HFF-Myc (cell line): ENCODE measurements at places on chromosomes 1 and 21.
A peak's percentile ranks its signal among the peaks of the same experiment; 100 is the strongest.

GRCh38 chr1:27491748-27492700 lies 2.1 kb upstream of the WASF2 start:
- no peak for DNase-seq

GRCh38 chr1:55021942-55022546 lies 17.3 kb upstream of the PCSK9 start:
- DNase-seq, result peak; percentile 74

- DNase-seq, result no peak
Observed at GRCh38 chr1:67468066-67468718, 38.0 kb upstream of the SERBP1 start.

DNA sequence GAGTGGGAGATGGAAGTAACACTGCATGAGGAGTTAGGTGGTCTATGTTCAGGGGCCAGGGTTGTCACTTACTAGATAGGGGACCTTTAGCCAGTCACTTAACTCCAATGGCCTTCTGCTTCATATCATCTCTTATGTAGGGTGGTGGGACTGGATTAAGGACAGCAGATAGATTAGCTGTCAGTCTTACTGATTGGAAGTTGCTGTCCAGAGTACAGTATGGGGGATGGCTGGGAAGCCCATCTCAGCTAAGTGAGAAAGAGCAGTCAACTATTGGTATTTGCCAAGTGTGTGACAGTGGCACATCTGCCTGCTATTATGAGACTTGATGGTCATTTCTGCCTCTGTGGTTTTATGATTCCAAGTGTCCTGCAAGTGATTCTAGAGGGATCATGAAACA lies 130.9 kb downstream of the FGGY start:
- no peak for DNase-seq

GRCh38 chr1:98932184-98932583 lies 72.5 kb downstream of the PLPPR5 start:
- DNase-seq, result no peak

- no peak for DNase-seq
Observed at GRCh38 chr1:25651824-25652741, 35.5 kb downstream of the MAN1C1 start.

- DNase-seq, result no peak
Observed at GRCh38 chr1:202069662-202070061, 53.1 kb upstream of the GPR37L1 start.

DNA sequence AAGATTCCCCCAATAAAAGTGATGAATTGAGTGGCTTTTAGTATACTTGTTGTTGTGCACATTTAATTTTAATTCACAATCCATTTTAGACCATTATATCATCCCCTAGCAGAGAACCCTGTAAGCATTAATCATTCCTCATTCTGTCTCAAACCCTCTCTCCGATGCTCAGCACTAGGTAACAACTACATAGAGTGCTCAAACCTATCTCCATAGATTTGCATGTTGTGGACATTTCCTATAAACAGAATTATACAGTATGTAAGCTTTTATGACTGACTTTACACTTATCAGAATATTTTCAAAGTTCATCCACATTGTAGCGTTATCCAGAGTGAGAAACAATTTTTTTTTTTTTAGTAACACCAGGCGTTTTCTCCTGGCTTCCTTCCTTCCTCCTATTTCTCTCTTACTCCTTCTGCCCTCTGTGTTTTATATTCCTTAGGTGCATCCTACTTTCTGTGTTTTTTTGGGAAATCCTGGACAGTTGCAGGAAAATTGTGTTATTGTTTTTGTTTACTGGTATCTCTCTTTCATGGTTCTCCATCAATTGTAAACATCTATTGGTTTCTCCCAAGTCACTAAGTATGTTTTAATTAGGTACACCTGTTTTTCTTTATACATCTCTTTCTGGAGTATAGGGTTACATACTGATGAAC lies 1528.0 kb upstream of the TPTE start:
- DNase-seq, result no peak

- no peak for DNase-seq
Observed at GRCh38 chr1:185433667-185434066, 116.6 kb upstream of the IVNS1ABP start.

DNA sequence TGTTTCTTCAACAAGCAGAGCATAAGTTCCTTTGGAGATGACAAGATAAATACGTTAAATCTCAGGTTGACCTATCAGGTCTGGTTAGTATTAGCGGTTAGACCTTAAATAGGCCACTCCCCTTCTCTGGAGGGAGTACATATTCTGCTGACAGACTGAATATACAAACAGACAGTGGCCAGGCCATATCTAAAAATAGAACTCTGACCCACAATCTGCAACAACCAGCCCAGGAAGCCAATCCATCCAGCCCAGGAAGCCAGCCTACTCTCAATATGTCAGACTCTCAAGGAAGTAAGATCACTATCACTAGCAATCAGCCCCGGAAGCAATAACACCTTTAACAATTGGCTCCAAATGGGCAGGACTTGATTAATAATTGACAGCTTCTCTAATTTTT lies 6.7 kb downstream of the IL20 start:
- no peak for DNase-seq

- peak; percentile 12 for DNase-seq
Observed at GRCh38 chr1:165290148-165290547, 66.4 kb downstream of the LMX1A start.

GRCh38 chr1:223264529-223264928 lies 99.4 kb downstream of the SUSD4 start:
- DNase-seq, result no peak
